CMK (cell line): ENCODE measurements at places on chromosomes 3 and 15.

DNA sequence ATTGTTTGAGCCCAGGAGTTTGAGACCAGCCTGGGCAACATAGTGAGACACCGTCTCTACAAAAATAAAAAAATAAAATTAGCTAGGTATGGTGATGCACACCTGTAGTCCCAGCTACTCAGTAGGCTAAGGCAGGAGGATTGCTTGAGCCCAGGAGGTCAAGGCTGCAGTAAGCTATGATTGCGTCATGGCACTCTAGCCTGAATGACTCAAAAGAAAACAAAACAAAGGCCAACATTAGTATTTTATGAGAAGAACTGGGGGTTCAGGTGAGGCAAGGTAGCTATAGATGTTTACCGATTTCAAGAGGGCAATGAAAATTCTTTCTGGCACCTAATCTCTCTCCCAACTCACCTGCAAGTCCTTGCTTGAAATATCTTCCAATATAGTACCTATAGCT lies 77.2 kb downstream of the GREM1 start:
- DNase-seq = no peak

- DNase-seq = no peak
These were observed 113.6 kb downstream of the PLCL2 start for GRCh38 chr3:16998236-16998923.

DNA sequence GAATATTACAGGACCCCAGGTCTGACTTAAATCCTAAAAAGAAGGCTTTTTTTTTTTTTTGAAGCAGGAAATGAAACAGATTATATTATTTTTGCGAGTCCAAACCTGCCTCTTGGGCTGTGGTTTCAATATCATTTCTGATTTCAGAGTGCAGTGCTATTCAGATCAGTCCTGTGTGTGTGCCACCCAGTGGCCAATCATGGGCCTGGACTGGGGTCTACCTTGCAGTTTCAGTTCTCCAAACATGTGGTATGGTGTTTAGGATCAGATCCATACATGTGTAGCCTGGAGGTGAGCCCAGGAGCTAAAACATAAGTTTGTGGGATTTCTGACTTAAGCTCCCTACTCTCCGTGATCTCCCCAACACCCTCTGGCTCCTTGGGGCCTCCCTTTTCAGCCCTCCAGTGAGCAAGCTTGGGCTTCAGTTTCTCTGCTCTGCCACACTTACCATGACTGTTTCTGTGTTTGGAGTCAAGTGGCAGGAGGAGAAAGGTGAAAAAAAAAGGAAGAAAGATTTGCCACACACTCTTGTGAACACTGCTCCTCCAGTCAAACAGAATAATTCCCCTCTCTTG lies 12.1 kb upstream of the THSD4 start:
- DNase-seq = no peak

DNA sequence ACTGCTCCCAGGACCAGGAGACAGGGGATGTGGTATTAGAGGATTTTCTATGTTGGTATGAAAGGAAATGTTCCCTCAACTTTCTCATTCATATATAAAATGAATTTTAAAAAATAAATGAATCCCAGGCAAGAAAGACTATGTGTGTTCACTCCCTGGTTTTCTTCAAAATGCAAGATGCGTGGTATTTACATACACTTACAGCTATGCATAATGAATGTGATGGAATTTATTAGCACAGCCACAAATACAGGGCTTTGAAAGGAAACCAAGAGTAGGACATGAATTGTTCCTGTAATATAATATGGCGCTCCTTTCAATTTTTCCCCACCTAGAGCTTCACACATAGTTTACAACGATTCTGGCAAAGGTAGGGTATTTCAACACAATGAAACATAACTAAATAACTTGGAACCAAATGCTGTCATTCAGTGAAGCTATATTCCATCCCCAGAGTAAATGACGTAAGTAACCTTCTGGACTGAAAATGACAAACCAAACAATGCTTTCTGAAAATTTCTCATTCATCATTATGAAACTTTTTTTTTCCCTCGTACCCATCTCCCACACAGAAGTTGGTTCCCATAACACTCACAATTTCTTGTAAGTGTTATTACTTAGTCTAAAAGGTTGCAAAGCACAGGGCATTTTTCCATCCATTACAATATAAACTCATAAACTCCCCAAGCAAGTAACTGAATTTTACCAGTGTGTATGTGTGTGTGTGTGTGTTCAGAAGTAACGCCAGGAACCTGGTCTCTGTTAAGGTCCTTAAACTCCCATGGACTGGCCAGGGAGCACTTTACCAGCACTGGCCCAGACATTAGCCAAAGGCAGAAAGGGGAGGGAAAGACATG lies 41.8 kb downstream of the CBLB start:
- no peak for DNase-seq

- no peak for DNase-seq
These were observed 315.9 kb downstream of the ZIC4 start for GRCh38 chr3:147090461-147090860.

DNA sequence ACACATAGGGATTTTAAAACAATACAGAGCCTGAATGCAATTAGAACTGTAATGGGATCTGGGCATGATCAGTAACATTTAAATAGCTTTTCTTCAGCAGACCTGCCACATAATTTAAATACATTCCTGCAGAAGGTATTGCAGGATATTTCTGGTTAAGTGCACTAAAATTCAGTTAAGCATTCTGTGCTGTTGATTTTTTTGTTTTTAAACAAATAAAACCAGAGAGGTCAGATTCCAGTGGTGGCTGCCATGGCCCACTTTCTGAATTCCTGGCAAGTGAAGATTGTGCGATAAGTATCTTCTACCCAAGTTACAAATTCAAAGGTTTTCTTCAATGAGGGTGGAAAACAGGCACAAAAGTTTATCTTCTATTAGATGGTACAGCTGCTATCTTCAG lies 98.7 kb downstream of the RAP2B start:
- no peak for DNase-seq
